Activated T-helper 1 cell treated with Interleukin-2 at 50 U/mL for 16 hours (primary cell): ENCODE measurements at places on chromosomes 2 and 18.

DNA sequence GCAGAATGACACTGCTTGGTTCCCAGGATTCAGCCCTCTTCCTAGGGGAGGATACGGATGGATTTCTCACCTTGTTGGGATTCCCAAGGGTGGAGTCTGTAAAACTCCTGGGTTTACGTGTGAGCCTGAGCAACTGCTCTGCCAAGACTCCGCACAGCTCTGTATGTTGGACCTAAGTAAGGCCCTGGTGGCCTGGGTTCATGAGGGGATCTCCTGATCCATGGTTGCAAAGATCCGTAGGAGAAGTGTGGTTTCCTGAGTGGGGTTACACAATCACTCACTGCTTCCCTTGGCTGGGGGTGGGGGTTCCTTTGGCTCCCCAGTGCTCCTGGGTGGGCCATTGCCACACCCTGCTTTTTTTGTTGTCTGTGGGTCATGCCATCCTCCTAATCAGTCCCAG is 37.7 kb downstream of the ANKRD12 start:
- no peak for DNase-seq

- DNase-seq = no peak
Observed at GRCh38 chr2:112061299-112061698, 6.2 kb downstream of the TMEM87B start.

DNA sequence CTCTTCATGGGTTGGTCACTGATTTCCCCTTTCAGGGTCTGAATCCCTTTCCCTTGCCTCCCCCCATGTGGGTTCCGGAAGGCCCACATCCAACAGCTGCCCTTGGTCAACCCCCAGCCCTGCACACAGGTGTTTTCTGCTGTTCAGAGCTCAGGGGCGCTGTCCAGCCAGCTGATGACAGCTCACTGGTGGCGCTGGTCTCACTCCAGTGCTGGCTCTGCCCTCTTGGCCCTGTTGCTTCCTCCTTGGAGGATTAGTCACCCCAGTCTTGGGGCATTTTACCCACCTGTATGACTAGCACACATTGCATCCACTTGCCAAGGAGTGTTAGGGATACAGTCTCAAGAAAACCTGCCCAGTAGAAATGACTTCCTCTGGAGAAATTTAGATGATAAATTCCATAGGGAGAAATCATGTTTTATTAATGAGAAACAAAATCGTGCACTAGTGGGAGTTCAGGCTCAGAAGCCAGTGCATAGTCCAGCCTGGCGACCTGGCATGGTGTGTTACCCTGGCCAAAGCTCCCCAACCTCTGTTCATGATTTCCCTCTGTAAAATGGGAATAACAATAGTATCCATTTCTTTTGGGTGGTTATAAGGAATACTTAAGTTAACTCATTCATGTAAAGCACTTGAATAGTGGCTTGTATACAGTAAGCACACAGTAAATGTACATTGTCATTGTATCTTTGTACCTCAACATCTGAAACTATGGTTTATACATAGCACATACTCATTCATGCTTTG is 21.6 kb downstream of the CRIM1 start:
- no peak for DNase-seq

DNA sequence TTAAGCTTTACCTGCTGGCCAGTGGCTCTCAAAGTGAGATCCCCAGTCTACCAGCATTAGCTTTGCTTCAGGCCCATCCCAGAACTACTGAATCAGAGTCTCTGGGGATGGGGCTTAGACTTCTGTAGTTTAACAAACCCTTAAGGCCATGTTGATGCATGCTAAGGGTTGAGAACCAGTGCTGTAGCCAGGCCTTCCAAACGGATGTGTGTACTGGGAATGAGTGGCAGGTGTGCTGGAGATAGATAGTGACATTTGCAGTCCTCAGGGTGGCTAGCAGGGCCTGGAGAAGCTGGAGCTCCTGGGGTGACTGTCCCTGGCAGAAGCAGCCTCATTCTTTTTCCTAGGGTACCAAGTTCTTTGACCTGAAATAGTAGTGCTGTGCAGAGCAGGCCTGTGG is 148.5 kb downstream of the PPP1R1C start:
- DNase-seq = no peak

- DNase-seq = no peak
Observed at GRCh38 chr2:179139506-179139905, 89.6 kb upstream of the CCDC141 start.

GRCh38 chr18:51196118-51196810 is 1.2 kb downstream of the MEX3C start:
- peak; percentile 31 for DNase-seq

DNA sequence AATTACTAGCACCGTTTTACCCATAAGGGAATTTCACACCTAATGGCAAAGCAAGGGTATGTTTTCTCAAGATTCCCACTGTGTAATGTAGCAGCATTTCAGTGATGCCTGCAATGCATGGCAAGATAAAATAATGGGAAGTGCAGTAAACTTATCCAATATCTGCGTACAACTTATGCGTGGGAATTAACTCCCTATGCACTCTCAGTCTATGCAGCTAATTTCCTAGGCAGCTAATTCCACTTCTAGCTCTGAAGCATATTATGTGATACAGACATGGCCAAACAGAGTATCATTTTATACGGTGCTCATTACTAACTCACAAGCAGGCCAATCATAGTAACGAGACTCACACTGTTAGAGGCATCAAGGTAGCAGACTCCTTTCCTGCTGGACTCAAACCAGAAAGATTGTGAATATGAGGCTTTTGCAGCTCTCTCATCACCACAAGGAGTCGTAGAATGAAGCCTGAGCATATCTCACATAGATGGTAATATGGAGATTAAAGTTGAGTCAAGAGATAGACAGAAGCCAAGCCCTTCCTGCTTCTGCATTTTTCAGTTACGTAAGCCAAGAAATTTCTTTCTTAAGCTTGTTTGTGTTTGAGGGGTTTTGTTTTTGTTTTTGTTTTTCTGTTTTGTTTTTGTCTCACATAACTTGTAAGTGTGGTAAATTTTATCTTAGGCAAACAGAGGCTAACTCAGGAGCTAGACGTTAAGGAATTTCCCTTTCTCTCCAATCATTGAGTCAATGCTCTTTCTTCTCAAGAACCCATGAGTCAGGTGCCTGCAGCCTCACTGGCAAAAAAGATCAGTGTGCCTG is 34.8 kb upstream of the ITGAV start:
- no peak for DNase-seq

GRCh38 chr2:30800159-30800558 is 7.1 kb downstream of the CAPN13 start:
- DNase-seq = no peak

GRCh38 chr2:200216310-200216709 is 90.2 kb upstream of the SPATS2L start:
- DNase-seq = no peak

- DNase-seq = no peak
Observed at GRCh38 chr2:150230616-150231015, 256.9 kb downstream of the RND3 start.

DNA sequence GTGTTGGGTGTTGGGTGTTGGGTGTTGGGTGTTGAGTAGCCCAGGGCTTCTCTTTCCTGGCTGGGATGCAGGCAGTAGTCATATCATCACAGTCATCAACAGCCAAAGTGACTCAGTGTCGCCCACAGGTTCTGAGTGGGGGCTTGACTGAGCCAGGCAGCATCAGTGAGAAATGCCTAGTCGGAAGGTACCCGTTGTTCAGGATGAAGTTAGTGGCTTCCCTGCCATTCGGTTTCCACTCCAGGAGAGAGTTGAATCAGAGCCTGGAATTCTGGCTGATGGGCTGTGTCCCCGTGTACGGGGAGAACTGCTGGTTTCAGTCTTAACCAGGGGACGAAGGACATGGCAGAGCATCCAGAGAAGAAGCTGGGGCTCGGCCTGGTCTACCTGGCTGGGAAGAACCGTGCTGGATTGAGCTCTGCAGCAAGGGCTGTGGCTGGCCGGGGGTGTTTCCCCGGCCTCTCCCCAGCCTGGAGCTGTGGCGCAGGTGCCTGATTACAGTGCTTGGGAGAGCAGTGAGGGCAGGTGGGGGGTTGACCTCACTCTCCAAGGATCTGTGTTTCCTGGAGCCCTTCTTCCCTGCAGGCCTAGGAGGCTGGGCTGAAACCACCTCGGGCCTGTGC is 49.4 kb downstream of the AGAP1 start:
- no peak for DNase-seq

DNA sequence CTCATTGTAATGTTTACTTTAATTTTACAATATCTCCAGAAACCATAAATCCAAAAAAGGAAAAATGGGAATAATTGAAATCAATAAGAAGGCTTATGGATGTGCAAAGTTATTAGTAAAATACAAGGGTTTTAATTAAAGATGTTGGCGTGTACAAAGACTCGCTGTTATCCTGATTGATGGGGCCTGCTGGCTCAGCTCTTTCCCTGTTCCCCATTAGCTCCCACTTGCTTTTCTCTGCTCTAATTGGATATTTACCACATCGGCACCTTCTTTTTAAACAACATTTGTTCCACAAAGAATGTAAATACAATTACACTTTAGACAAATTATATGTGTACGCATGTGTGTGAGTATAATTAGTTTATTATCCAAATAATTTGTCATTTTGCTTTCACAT is 796.6 kb downstream of the ERBB4 start:
- no peak for DNase-seq

- DNase-seq = no peak
Observed at GRCh38 chr18:32598144-32598543, 127.5 kb upstream of the GAREM1 start.

DNA sequence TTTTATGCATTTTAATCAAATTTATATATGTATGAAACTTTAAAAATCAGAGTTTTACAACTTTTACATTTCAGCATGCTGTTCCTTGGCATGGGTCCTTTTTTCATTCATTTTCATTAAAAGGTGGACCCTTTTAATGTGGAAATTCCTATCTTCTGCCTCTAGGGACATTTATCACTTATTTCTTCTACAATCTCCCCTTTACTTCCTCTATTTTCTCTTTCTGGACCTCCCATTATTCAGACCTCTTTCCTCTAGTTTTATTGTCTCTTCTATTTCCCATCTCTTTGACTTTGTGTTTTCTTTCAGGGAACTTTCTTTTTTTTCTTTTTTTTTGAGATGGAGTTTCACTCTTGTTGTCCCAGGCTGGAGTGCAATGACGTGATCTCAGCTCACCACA is 5.7 kb downstream of the PROC start:
- DNase-seq = no peak

GRCh38 chr2:15243762-15244161 is 317.4 kb downstream of the NBAS start:
- DNase-seq = no peak

GRCh38 chr2:169189132-169189531 is 119.8 kb downstream of the DHRS9 start:
- no peak for DNase-seq

DNA sequence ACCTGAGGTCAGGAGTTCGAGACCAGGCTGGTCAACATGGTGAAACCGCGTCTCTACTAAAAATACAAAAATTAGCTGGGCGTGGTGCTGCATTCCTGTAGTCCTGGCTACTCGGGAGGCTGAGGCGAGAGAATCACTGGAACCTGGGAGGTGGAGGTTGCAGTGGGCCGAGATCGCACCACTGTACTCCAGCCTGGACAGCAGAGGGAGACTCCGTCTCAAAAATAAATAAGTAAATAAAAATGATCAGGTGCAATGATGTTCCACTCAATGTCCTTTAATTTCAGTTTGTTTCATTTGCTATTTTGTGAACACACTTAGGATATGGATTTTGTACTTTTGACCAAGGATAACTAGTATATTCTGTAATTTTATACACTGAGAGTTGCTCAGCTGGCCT is 9.3 kb downstream of the HADHA start:
- no peak for DNase-seq

- DNase-seq = no peak
Observed at GRCh38 chr18:57755473-57756067, 47.5 kb downstream of the ATP8B1 start.

- no peak for DNase-seq
Observed at GRCh38 chr2:119156891-119157773, 1.4 kb downstream of the C1QL2 start.

DNA sequence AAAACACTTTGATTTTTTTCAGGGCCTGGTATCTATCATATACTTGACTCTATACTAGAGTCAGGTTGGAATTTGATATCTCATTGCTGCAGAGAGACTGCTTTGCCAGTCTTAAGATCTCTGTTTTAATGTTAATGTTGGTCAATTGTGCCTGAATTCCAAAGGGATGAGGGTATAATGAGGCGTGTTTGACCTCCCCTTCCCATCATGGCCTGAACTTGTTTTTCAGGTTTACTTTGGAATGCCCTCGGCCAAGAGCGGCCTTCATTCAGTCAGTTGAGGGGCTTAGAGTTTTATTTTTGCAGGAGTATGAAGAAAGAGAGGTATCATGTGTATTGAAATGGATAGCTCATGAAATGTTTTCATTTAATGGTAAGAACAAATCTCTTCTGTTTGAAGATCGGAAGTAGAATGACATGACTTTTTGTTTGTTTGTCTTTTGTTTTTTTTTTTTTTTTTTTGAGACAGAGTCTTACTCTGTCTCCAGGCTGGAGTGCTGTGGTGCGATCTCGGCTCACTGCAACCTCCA is 119.0 kb downstream of the KIAA1328 start:
- no peak for DNase-seq

DNA sequence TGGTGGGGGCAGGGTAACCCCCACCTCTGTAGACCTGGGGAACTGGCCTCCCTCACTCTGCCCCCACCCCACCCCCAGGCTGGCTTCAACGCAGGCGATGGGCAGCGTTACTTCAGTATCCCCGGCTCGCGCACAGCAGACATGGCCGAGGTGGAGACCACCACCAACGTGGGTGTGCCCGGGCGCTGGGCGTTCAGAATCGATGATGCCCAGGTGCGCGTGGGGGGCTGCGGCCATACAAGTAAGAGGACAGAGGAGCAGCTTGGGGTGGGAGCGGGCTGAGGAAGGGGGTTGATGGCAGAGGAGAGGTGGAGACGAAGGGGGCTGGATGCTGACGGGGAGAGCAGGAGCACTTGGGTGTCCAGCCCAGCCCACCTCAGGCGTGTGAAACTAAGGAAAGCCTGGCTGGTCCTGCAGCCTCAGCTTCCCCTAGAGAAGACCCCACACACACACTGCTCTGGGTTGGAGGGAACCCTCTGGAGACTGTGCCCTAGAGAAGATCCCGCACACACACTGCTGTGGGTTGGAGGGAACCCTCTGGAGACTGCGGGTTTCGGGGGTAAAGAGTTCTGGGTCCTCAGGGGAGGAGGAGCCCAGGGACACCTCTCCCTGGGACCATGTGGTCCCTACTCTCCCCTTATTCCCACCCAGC is 36.2 kb downstream of the SNED1 start:
- DNase-seq = no peak

DNA sequence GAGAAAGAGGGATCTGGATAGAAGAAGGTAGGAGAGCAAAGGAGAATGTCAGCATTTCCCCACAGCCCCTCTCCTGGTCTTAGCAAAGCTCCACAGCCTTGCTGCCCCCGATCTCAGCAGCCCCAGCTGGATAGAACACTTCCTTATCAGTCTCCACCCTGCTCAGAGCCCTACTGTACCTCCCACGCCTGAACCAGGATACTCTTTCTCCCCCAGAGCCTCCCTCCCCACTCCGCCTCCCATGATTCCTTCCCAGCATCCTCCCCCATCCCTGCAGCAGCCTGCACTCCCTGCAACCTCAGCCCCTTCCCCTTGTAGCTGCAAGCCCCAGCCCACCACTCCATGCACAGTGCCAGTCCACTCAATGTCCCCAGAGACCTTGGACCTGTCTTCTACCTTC is 25.8 kb downstream of the PLB1 start:
- DNase-seq = no peak
